ENCODE measurements at places on chromosomes 16 and 17.

- no peak for DNase-seq
These were observed 13.4 kb downstream of the RBBP6 start for GRCh38 chr16:24552705-24553246.

- DNase-seq: peak; percentile 54
These were observed 155.2 kb upstream of the MYOCD start for GRCh38 chr17:12510535-12510934.

DNA sequence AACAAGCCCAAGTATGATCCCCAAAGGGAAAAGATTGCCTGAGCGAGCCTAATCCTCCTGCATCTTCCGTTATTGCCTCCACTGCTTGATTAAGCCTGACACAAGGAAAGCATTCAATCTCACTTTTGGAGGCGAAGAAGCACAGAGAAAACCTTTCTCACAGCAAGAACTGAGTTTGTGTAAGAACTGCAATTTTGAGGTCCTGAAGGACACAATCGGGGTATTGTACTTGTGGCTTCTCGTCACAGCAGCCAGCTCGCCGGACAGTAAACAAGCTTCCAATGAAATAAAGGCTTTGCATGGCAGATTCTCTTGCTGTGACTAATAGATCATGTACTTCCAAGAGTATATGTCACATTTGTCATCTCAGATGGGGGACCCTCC, 18.7 kb upstream of the FOXF1 start:
- no peak for DNase-seq

DNA sequence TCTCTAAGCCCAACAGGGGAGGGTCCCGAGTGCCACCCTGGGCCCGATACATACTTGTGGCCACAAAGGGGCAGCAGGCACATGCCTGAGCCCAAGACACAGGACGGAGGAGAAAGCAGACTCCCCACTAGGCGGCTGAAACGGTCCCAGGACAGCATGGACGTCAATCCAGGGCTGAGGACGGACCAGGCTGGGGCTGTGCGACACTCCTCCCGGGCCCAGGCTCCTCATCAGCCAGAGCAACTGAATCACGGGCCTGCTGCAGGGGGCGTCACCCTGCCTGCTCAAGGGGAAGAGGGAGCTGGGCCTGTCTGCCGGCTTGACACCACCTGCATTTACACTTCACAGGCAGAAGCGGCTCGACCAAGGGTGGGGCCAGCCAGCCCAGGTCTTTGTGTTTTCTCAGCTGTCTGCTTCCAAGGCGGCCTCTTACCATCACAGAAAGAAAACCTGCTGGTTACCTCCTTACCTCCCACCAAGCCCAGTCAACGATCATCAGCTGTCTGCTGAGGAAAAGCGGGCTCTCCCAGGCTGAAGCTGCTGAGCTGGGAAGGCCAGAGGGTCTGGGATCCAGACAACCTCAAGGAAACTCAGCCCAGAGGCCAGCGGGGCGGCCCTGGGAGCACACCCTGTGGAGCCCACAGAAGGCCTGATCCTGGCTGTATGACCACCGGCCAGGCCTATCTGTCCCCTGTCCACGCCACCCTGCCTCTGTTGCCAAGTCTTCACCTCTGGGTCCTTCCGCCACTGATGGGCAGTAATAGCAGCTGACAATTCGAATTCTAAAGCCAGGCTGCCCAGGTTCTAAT, 26.4 kb downstream of the KIFC3 start:
- peak; percentile 24 for DNase-seq

- DNase-seq: no peak
These were observed 3.4 kb downstream of the TRADD start for GRCh38 chr16:67156143-67156844.

DNA sequence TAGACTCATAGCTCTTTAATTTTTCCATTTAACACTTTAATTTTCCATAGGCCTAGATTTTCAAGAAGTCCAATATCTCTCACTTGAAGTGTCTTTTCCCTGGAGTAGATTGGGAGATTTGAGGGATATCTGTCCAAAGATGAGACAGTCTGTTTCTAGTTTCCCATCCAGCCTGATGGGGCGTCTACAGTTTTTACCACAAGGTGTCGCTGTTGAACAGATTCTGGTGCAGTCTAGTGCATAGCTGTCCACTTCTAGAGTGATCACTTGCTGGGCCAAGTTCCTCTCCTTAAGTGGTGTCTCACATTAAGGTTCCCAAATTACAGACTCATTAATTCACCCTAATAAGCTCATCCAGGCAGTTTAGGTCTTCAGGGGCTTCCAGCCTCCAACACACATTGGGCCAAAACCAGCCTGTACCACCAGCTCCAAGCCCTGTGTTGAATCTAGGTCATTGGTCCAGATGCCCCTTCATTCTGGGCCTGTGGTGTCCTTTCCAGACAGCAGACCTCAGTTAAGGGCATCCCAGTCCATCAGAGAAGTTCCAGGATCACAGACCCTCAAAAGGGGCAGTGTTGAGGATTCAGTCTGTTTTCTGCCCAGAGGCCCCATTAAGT, 9.4 kb downstream of the SNX20 start:
- peak; percentile 63 for DNase-seq

- peak; percentile 70 for DNase-seq
These were observed 10.6 kb downstream of the MYH3 start for GRCh38 chr17:10646392-10646990.

DNA sequence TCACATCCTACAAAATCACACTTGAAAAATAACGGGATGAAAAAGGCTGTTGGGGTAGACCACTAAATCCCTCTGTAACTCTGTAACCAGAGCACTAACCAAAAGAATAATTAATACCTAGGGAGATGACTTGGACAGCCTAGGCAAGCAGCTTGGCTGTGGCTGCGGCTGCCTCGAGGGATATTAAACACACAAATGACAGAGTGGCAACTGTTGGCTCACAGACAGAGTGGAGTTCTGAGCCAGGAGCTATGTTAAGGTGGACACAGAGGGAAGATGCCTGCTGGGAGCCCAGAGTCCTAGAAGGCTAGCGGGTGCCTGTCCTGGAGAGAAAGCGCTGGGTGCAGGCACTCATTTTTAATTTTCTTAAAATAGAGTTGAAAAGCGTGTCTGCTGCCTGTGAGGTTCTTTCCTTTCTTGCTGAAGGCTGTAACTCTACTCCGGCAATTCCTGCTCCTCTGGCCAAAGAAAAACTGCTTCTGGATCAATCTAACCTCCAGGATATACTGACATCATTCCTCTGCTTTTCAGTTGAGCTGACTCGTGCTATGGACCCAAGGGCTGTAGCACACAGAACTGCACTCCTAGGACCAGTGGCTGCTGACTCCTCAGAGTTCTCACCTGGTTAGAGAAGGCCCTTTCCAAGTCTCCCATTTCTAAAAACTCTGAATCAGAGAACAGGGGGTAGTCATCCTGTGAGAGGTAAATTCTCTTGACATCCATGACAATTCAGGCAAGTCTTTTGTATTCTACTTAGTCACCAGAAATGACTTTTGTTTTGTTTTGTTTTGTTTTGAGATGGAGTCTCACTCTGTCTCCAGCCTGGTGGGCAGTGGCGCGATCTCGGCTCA, 147.9 kb downstream of the STX8 start:
- peak; percentile 7 for DNase-seq

Data from ELR (cell line).